CD8-positive, alpha-beta memory T cell (primary cell): ENCODE measurements at places on chromosomes 6 and 20.

DNA sequence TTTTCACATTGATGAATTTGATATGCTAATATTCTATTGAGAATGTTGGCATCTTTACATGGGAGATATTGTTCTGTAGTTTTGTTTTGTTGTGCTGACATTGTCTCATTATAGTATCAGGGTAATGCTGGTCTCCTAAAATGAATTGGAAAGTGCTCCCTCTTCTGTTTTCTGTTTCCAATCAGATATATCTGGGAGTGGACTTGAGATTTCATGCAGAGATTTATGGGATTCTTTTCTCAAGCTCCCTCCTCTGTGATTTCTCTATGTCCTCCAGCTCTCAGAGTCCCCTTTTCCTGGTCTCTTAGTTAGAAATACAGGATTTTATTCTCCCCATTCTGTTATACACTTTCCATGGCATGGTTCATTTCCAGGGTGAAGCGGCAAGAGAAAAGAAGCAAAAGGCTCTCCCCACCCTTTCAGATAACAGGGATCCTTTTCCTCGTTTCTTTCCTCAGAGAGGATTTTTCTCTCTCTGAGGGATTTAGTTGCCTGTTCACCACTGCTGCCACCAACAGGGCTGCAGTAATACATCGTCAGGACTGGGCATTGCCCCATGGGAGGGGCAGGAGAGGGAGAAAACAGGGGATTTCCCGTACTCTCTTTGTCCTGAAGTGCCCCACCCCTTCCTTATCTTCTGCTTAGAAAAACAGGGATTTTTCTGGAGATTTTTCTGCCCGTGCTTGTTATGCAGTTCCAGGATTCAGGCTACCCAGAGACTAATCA lies 59.3 kb upstream of the STMND1 start:
- DNase-seq: no peak

GRCh38 chr6:105310371-105310770 lies 92.5 kb downstream of the PREP start:
- no peak for DNase-seq

- no peak for DNase-seq
These were observed 211.3 kb downstream of the ARID1B start for GRCh38 chr6:156988276-156989158.

DNA sequence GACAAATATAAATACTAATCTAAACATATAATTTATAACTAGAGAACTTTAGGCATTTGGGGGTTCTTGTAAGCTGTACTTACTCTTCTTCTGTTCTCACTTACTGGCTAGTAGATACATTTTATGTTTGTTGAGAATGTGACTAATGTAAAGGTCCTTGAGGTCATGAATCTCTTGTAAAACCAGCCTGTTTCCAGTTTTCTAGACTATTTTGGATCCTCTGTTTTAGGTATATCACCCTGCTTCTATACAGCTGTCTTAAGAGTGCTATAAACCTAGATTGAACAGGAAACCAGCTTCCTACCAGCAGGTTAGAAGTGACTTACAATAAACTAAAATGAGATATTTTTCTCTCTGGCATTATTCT lies 134.2 kb downstream of the PLCB4 start:
- no peak for DNase-seq

DNA sequence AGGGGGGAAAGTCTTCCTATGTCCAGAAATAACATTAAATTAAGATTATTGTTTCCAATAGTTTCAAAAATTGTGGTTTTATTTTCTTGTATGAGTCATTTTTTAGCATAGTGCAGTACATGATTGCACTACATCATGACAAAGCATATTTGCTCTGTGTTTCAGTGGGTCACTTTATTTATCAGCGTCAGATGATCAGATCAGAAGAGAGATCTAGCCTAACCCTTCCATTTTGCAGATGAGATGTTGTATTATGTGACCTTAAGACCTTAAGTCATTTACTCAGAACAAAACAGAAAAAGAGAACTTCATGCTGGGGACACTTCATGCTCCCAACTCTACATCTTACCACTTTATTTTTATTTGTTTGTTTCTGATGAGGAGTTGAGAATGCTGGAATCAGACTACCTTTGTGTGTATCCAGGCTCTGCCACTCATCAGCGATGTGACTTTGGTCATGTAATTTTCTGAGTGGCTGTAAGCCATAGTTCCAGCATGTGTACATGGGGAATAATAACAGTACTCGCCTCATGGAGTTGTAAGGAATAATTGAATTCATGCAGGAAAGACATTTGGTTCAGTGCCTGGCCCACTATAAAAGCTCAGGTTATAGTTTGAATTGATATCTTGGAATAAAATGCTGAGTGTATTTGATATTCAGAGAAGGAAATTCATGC lies 13.5 kb downstream of the EYA4 start:
- DNase-seq: no peak

DNA sequence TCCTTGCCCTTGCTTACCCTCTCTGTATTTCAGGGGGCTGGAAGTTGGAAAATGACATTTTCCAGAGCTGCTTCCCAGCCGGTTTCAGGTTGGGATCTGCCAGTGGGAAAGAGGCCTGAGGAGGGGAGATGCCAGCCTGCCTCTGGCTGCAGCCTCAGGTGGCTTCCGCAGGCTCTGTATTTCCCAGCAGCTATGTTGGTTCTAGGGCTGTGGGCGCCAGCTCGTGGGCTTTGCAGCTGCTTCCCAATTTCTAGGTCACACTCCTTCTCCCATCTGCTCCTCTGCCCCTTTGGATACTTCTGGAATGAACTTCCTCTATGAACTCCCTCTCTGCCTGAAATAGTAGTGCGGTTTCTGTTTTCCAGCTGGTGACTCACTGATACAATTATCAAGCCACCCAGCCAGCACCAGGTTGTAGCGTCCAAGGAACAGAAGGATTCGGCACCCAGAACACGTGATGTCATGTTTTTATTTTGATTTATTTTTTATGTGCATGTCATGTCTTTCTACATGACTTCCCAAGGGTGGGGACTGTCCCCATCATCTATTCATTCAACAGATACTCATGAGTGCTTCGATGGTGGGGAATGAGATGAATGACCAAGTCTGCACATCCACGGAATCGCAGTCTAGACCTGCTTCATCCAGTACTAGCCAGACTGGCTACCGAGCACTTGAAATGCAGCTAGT lies 38.0 kb downstream of the TGM2 start:
- no peak for DNase-seq
